ENCODE measurements at places on chromosomes 4 and X.

DNA sequence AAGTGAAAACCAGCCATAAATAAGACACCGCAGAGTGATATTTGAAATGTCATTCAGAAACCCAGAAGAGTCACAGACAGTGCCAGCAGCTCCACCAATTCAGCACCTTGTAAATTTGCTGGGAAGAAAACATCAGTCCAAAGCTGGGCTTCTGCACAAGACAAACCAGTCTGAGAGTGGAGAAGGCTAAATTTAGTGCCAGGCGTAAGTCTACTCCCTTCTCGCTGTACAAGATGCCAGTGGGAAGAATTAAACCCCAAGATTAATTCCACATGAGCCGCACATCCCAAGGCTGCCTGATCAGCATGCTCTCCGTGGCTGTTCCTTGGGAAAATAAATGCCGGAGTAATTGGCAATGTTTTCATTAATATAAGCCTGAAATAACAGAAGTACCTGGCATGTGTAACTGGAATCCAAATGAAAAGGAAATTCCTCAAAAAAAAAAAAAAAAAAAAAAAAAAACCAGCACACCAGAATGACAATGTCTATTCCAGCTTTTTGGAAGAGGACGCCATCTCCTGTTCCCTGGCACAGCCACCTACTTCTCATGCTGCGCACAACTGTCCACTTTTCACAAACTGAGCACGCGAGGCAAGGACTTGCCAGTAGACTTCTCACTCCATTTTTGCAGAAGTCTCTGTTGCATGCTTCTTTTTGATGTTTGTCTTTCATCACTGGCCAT is 95.5 kb downstream of the NSUN7 start:
- DNase-seq: no peak

DNA sequence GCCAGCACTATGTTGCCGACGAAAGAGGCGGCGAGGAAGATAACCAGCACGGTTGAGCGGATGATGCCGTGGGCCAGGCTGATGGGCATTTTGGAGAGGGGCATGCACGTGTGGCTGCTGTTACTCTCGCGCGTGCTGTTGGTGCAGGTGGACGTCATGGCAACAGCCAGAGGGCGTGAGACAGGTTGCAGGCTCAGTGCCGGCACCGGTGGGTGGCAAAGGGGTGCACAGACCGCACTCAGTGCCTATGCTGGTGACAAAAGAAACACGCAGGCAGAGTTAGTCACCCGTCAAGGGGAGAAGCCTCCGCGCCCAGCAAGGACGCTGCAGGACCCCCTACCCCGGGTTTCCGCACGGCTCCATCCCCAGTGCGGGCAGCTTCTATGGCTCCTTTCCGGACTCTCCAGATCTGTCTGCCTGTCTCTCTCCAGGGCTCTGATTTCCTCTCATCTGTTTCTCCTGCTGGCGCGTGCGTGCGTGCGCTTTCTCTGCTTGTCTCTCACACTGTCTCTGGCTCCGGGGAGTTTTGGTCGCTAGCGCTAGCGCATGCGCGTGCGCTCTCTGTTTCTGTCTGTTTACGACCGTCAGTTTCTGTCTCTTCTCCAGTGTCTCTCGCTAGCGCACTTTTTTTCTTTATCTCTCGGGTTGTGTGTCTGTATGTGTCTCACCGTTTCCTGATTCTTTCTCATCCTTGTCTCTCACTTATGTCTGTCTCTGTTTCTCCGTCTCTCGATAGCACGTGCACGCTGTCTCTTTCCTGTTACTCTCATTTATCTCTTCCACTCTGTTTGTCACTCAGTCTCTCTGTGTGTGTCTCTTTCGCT is 2.1 kb downstream of the GPR101 start:
- DNase-seq: no peak

GRCh38 chr4:82293304-82293703 is 80.5 kb downstream of the HNRNPD start:
- no peak for DNase-seq

DNA sequence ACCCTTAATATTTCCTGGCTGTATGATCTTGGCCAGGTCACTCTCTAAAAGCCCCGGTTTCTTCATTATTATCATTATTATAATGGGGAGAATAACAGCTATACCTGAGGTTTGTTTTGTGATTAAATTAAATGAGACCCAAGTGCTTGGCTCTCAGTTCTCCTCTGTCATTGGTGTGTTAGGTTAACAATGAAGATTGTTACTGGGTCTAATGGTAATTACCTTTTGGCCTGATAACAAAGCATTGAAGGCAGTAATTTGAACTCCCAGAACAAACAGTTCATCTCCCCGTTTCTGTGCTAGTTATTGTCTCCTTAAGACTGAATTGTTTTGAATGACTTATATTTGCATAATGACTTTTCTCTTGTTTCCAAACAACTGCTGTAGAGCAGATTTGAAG is 6.8 kb upstream of the ANAPC4 start:
- no peak for DNase-seq

GRCh38 chr4:23134331-23134730 is 441.6 kb downstream of the GBA3 start:
- no peak for DNase-seq
